Osteocyte (in vitro differentiated cells): ENCODE measurements at places on chromosomes 2 and 18. TPM values are rescaled to one million over a fixed set of nuclear protein-coding genes. Genes with fewer than 3 reads are reported as not detected.

KCNS3 gene
- not detected in 2 replicates for total RNA-seq

LRRTM1 gene
- total RNA-seq, result not detected in 2 replicates

REG3G gene
- total RNA-seq, result not detected in 2 replicates

DNA sequence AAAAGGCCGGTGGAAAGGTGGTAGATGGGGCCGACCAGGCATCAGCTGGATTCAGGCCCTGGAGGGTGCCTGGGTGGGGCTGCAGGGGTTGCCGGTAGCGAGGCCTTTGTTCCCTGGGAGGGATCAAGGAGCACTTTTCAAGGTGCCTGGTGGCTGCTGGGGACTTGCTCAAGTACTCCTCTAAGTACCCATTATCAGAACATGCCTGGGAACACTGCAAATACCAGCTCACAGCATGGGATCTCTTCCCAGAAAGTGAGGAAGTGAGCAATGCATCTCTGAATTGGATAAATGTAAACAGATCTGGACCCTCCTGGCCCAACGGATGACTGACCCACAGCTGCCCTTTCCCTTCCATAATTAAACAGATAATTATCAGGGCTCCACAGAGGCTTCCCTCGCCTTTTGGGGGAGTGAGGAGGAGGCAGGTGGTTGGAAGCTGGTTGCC is 210.5 kb downstream of the SH3RF3 start:
- peak; percentile 42 for DNase-seq
- peak overlapping the region; percentile 38 for H3K27ac ChIP-seq
- H3K27me3 ChIP-seq, result no peaks in the 10 kb centered on the region
- no peak overlapping the region for H3K4me3 ChIP-seq

GRCh38 chr2:203908066-203908796 is 28.3 kb upstream of the ICOS start:
- no peaks in the 10 kb centered on the region for H3K27me3 ChIP-seq
- H3K36me3 ChIP-seq, result no peaks in the 10 kb centered on the region
- no peak for DNase-seq
- no peak overlapping the region for H3K27ac ChIP-seq
- no peak overlapping the region for H3K4me3 ChIP-seq

GPR35 gene
- total RNA-seq, result 2.5 and 3.6 TPM in 2 replicates

CD8A gene
- total RNA-seq, result not detected in 2 replicates

DNA sequence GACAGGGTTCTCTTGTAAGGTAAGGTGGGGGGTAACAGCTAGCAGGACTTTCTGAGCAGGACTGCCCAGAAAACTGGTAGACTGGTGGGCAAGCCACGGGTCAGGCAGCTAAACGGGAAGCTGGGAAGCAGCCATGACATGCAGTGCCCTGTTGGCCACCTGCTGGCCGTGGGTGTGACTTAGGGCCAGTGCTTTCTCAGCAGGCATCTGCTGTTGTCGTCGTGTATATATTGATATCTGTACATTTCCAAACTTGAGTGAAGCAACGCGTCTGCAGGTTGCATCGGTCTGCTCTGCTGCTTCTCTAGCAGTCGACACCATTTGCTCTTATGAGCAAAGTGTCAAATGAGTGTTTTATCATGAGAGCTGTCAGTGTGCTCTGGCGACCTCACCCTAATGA is 31.0 kb downstream of the COA5 start:
- H3K36me3 ChIP-seq, result peaks cover 16% of the 10 kb centered on the region
- H3K4me3 ChIP-seq, result no peak overlapping the region
- no peaks in the 10 kb centered on the region for H3K27me3 ChIP-seq
- no peaks in the 10 kb centered on the region for H3K4me1 ChIP-seq
- H3K27ac ChIP-seq, result no peak overlapping the region
- no peak for DNase-seq

- H3K4me3 ChIP-seq, result no peak overlapping the region
- peaks cover 6% of the 10 kb centered on the region for H3K4me1 ChIP-seq
- H3K27me3 ChIP-seq, result peaks cover 9% of the 10 kb centered on the region
- no peaks in the 10 kb centered on the region for H3K36me3 ChIP-seq
Observed at GRCh38 chr18:26919627-26920026, 54.1 kb upstream of the AQP4 start.

- H3K4me1 ChIP-seq, result peaks cover 17% of the 10 kb centered on the region
- H3K27me3 ChIP-seq, result no peaks in the 10 kb centered on the region
- no peak overlapping the region for H3K27ac ChIP-seq
- DNase-seq, result no peak
- H3K4me3 ChIP-seq, result no peak overlapping the region
- peaks cover 2% of the 10 kb centered on the region for H3K36me3 ChIP-seq
Observed at GRCh38 chr18:43705850-43706249, 428.6 kb upstream of the SYT4 start.
